ENCODE measurements at places on chromosomes 6 and 20.
A peak's percentile ranks its signal among the peaks of the same experiment; 100 is the strongest.

DNA sequence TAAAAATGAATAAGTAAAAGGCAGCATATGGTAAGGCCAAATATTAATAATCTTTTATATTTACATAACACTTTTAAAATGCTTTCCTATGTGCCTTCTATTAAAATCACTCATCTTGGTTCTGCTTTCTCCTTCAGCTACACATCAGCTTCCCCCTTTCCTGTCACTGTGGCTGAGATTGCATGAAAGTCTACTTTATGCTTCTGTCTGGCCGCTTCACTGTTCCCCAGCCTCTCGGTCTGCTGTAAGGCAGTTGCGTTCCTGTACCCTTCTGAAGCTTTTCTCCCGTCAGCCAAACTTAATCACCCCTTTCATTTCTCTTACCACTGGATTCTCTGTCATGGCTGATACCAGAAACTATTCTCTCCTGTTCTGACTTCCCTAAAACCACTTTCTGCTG lies 34.6 kb downstream of the SOX4 start:
- DNase-seq = peak; percentile 51

GRCh38 chr6:138692978-138693909 lies 80.3 kb upstream of the CCDC28A start:
- peak; percentile 70 for DNase-seq

- no peak for DNase-seq
These were observed 5.1 kb downstream of the MTRES1 start for GRCh38 chr6:107033126-107033525.

GRCh38 chr6:17584241-17584803 lies 15.8 kb upstream of the FAM8A1 start:
- peak; percentile 83 for DNase-seq

DNA sequence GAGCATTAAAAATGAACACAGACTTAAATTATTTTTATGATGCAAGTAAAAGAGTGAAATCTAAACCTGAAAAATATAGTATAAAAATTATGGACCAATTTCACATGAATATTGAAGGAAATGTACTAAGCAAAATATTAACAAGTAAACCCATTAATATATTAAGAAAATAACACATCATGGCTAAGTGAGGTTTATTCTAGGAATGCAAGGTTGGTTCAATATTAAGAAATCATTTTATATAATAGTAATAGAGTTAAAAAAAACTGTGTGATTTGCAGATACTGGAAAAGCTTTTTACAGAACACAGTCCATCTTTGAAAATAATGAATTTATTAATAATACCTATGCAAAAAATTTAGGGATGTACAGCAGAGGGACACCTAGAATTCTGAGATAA lies 20.9 kb downstream of the ZSCAN12 start:
- no peak for DNase-seq

- DNase-seq = peak; percentile 67
These were observed 78.1 kb downstream of the PRDM1 start for GRCh38 chr6:106163966-106164877.

GRCh38 chr6:107305391-107305790 lies 154.0 kb downstream of the PDSS2 start:
- no peak for DNase-seq

- DNase-seq = no peak
These were observed 117.2 kb downstream of the IPCEF1 start for GRCh38 chr6:154239392-154239791.

DNA sequence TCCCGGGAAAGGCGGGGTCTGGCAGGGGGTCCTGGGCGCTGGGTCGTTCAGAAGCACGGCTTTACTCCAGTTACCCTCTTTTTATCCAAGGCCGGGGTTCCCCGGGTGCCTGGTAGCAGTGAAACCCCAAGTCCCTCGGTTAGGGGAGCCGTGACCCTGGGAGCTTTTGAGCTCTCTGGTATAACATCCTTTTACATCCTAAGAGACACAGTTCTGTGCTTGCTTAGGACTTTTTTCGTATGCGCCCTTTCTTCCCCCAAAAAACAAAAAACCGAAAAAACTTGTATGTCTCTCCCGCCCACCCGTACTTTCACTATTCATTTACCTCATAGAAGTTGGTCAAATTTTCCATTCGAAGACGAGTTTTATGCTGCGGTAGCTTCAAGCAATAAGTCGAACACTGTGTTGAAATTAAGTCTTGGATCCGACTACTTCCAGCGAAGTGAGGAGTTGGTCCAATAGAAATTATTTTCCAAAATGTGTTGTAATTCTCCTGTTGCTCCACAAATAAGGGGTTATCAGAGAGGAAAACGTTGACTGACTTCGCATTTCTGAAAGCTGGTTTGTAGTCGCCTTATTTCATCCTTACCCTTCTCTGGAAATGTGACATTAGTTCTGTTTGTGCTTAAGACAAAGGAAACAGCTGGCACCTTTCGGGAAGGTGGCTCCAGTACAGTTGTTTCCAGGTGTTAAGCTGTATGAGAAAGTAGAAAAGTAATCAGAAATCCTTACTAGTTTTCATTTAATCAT lies 816 bp upstream of the MAN1A1 start:
- DNase-seq = peak; percentile 84

DNA sequence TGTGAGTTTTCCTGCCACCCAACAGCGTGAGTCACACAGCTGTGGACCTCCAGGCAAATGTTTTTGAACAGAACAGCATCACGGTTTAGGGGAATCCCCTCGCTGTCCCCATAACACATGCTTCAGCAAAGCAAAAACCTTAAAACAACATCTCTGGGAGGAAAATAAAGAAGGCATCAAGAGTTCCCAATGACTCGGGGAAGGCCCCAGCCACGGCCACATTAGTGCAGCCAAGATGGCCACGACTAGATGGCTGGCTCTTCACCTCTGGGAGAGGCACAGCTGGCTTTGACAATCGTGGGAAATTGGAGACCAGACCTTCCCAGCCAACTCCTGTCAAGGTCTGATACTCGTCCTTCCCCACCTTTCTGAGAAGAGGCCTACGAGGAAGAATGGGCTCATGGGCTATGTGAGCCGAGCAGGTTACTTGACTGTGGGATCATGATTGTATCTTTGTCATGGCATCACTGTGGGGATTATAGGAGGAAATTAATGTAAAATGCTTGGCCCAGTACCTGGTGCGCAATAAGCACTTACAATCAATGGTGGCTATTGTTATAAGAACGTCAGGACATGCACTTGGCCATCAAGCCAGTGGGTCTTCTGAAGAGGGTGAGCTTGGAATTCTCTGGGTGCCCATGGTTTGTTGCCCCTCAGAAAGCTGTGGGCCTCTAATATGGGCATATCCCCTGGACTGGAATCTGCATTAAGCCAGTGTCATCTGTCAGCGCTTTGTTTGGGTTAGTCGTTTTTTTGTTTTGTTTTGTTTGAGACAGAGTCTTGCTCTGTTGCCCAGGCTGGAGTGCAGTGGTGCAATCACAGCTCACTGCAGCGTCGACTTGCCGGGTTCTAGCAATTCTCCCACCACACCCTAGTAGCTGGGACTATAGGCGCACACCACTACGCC lies 43.6 kb downstream of the FGD2 start:
- DNase-seq = peak; percentile 60

DNA sequence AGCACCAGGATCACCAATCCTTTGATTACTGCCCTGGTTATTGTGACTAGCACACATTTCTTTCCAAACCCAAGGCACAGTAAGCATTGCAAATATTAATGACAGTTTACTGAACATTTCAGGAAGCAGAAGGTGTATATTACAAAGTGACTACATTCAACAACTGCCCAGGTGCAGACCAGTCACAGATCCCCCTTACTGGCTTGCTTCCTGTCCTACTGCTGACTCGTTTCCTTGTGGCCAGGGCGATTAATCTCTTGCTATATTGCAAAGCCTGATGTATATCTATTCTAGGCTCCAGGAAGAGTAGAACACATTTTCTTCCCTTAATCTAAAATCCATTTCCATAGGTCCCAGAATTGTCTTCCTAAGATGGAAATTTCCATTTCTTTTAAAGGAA lies 77.2 kb upstream of the EPHA7 start:
- DNase-seq = no peak

GRCh38 chr20:13777171-13777601 lies 7.5 kb downstream of the ESF1 start:
- no peak for DNase-seq

Data from hematopoietic multipotent progenitor cell treated with erythropoietin and hydrocortisone succinate and interleukin-3 and kit ligand, for 4 days (in vitro differentiated cells).